Endothelial cell of coronary artery (primary cell): ENCODE measurements at places on chromosomes 16 and 17. TPM values are rescaled to one million over a fixed set of nuclear protein-coding genes. Genes with fewer than 3 reads are reported as not detected.

Gene ABCA8
- 5.8 and 15.6 TPM in 2 replicates for total RNA-seq

Gene NHLRC4
- 1.0 and 1.3 TPM in 2 replicates for total RNA-seq

Gene PRSS36
- 0.09 and 0.27 TPM in 2 replicates for total RNA-seq

Gene ENPP7
- not detected in 2 replicates for total RNA-seq

Gene PLD6
- total RNA-seq = 0.66 and 1.3 TPM in 2 replicates
